AML-193 (cell line): ENCODE measurements at places on chromosomes 12 and 14.

- no peak for DNase-seq
Measured at GRCh38 chr14:50839048-50839447, 8.1 kb upstream of the NIN start.

GRCh38 chr14:80780500-80780899 lies 161.0 kb downstream of the CEP128 start:
- DNase-seq = no peak

- DNase-seq = no peak
Measured at GRCh38 chr14:69547701-69548348, 26.8 kb downstream of the CCDC177 start.

DNA sequence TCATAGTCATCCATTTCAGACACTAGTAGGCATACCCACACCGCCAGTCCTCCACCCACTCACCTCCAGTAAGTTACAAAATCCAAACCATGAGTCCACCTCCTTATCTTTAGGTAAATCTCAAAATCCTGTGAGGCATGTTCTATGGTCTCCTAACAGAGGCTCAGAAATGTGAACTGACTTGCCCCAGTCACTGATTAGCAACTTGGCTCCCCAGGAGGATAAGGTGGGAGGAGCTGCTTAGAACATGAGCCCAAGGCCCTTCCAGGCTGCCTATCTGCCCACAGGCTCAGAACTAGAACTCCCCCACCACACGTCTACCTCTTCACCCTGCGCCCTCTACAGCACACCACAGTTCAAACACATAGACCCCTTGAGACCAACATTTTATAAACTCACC lies 19.9 kb downstream of the SETD3 start:
- no peak for DNase-seq

DNA sequence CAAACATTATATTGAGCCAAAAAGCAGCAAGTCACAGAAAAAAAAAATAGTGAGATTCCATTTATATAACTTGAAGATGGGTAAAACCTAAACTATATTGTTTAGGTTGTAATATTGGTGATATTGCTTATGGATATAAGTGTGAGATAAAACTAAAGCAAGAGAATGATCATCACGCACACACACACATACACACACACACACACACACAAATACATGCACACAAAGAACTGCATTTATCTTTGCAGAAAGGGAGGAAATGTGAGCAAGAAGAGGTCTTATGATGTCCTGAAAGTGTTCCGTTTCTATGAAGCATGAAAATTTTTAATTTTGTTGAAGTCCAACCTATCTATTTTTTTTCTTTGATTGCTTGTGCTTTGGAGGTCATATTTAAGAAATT lies 16.4 kb upstream of the AMN1 start:
- no peak for DNase-seq

- DNase-seq = peak; percentile 74
Measured at GRCh38 chr12:88433997-88434703, 146.1 kb downstream of the KITLG start.

GRCh38 chr14:101360054-101360911 lies 201.0 kb upstream of the DIO3 start:
- no peak for DNase-seq

DNA sequence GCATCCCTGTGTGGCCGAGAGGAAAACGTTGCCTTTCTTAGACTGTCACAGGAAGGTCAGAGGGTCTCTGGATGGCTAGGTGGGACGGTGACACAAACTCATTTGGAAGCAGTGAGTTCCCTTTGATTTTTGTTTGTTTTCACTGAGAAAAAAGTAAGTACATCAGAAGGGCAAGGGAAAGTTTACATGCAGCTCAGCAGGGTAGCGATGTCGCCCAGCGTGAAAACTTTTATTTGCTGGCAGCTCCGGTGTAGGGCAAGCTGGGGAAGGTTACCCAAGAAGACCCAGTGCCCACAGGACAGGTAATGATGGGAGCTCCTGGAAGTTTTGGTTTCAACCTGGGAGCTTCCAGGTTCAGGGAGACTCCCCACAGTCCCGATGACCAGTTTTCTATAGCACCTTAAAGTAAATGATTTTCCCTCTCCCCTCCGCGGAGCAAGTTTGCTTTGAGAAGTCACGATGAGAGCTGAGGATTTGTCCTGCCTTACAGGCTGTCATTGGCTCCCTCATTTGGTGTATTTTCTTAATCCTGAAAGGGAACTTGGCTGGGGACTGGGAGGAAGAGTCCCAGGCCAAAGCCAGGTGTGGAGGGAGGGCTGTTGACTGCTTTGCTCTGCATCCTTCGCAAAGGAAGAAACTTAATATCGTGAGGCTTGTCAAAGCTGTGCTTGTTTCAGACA lies 64.7 kb upstream of the ESRRB start:
- DNase-seq = no peak

GRCh38 chr14:68278576-68279436 lies 459.2 kb downstream of the RAD51B start:
- no peak for DNase-seq

GRCh38 chr12:95440401-95440800 lies 33.6 kb upstream of the METAP2 start:
- no peak for DNase-seq

DNA sequence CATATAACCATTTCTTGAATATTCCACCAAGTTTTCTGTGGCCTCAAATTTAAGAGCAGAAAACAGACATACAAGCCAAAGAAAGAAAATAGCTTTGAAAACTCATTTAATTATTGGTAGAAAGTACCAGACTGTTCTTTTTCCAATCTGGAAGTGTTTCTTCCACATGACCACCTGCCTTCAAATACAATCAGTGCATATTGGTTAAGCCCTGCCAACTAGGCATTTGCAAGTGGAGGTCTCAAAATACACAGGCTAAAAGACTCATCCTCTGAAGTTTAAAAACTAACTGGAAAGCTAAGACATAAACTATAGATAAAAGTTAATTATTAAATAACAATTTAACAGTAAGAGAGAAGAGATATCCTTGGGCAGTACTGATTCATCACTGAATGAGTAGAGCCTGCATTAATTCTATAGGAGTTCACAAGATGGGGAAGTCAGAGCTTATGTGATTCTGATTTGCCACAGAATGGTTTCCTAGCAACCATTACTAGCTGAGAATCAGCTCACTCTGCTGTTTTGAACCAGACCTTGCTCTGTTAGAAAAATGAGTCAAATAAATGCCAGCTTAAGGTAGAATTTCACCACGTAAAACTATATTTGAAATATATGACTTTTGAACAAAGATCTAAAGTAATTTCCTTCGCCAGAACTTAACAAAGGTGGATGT lies 433.8 kb downstream of the FUT8 start:
- DNase-seq = no peak

DNA sequence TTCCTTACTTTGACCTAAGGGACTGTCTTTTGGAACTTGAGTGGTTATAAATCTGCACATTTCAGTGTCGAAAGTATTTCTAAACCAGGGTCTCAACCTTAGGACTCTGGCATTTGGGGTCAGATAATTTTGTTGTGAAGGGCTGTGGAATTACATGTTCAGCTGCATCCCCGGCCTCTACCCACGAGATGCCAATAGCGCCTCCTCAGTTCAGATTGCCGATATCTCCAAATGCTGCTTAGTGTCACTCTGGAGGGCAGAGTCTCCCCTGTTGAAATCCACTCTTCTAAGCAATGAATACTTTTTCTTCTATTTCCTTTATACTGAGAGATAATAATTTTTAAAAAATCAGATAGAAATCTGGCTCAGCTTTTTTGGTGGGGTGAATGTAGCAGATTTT lies 379.4 kb upstream of the RGS6 start:
- DNase-seq = no peak

- DNase-seq = no peak
Measured at GRCh38 chr12:117202033-117202432, 11.8 kb upstream of the FBXO21 start.

DNA sequence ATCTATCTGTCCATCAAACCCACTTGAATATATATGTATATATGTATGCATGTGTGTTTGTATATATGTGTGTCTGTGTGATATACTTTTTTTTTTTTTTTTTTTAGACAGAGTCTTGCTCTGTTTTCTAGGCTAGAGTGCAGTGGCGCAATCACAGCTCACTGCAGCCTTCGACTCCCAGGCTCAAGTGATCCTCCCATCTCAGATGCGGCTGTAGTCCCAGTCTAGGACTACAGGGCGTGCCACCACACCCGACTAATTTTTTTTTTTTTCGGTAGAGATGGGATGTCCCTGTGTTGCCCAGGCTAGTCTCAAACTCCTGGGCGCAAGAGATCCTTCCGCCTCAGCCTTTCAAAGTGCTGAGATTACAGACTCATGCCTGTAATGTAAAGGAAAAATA lies 13.0 kb upstream of the APOBEC1 start:
- no peak for DNase-seq

- no peak for DNase-seq
Measured at GRCh38 chr14:51337520-51337919, 97.5 kb downstream of the TMX1 start.

DNA sequence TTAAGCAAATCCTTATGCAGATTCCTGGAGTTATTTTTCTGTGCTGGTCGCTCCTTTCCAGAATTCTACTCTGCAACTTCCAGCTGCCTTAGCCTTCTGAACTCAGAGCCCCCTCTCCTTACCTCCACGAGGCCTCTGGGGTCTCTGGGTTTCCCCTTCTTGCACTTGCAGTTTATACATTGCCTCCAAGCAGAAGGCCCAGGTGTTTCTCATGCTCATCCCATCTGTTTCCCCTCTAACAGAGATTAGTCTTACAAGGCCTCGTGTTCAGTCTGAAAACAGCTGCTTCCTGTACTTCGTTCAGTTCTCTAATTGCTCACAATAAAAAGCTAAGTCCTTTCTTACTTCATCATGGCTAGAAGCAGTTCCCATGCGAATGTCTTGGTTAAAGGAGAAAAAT lies 134.4 kb upstream of the FGD4 start:
- peak; percentile 2 for DNase-seq

- no peak for DNase-seq
Measured at GRCh38 chr12:53122961-53123468, 19.7 kb downstream of the SOAT2 start.

DNA sequence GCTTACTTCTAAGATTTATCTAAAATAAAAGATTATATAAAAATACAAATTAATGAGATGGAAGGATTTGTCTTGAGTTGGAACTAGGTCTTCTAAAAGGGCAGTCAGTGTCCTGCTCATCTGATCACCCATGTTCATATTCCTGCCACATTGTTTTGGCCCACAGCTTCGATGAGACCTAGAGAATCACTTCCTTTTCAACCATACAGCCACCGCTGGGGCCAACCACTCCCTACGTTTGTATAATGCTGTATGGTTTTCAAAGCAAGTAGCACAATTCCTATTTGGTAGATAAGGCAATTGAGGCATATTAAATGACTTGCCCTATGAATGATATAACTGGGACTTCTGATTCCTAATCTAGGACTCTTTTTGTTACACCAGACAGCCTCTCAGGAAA lies 249.4 kb downstream of the ZFP36L1 start:
- no peak for DNase-seq

DNA sequence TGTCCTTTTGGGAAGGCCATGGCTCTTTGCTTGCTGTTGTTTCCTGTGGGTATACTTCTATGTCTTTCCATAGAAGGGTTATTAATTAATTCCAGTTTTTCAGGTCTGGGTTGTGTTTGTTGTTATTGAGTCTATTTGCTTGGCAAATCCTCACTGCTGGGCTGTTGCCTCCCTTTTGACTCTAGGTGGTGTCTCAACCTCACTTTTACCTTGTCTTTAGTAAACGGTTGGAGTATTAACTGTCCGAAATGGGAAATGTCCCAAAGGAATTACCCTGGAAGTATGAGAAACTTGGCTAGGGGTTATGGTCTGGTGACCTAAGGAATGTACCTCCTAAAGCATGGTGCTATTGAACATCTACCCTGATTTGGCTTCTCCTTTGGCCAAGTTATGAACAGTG lies 16.7 kb downstream of the PRH1 start:
- DNase-seq = no peak

- no peak for DNase-seq
Measured at GRCh38 chr12:46109343-46110222, 119.2 kb upstream of the SCAF11 start.

GRCh38 chr14:36604757-36605505 lies 22.5 kb upstream of the NKX2-8 start:
- DNase-seq = peak; percentile 44

DNA sequence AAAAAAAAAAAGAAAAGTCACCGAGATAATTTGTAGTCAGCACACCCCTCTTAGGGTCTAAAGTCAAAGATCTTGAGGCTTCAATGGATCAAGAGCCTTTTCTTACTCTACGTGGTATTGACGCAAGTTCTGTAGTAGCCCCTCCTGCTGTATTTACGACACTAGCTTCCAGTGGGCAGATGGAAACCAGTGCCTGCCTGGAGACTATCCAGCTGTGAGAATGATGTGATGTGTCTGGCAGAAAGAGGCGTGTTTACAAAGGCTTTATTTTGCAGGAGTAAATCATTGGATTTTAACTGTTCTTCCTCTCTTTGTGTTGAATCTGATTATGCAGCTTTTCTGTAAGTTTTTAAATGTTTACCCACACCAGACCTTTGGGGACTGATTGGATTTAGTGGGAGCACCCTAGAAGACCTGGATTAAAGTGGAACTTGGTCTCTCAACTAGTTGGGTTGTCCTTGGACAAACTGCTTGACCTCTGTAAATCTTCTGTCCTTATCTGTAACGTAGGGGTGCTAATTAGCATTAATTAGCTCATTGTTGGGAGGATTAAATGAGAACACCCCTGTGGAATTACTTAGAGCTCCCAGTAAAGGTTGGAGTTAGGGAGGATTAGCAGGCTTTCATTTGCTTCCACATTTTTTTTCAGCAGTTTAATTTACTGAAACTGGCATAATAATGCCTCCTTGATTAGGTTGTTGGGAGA lies 72.4 kb downstream of the RASSF3 start:
- DNase-seq = no peak

DNA sequence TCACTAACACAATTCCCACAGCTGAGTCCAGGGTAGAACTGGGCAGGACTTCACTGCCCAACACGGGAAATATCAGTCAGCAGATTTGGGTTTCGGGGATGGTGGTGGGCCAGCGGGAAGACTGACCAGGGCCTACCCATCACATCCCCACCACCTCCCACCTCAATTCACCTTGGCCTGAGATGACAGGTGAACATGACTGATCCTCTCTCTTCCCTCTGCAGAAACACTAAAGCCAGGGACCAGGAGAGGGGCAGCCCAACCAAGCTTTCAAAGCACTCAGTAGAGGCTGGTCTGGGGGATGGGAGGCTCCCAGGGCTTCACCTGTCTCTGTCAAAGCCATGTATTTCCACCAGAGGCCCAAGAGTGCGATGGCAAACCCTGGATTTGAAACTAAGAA lies 2.3 kb downstream of the SERPINA5 start:
- DNase-seq = no peak

GRCh38 chr14:66628636-66629035 lies 120.7 kb downstream of the GPHN start:
- no peak for DNase-seq

GRCh38 chr12:100356644-100357223 lies at the start of gene SLC17A8:
SLC17A8 (plus strand) TSS chr12:100357074; CDS start chr12:100357392, 318 bp downstream.
- DNase-seq = no peak

DNA sequence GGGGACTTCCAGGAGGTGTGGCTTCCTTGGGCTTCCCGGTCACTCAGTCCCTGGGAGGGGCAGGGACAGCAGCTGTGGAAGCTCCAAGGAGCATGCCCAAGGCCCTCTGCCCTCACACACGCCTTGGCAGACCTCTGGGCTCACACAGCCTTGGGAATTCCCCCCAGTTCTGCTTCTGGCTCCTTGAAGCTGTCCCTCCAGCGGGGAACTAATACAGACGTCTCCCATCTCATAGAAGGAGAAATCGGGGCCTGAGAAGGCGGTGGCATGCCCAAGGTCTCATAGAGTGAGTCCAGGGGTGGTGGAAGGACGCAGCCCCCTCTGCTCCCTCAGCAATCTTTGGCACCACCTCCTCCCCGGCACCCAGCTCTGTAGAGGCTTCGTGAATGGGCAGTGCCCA lies 15.7 kb upstream of the TMEM119 start:
- DNase-seq = no peak
